Activated CD4-positive, alpha-beta T cell treated with anti-CD3 and anti-CD28 coated beads, Interleukin-2, amount 50 U/mL, for 1 hour (primary cell): ENCODE measurements at places on chromosomes 7 and 10.

DNA sequence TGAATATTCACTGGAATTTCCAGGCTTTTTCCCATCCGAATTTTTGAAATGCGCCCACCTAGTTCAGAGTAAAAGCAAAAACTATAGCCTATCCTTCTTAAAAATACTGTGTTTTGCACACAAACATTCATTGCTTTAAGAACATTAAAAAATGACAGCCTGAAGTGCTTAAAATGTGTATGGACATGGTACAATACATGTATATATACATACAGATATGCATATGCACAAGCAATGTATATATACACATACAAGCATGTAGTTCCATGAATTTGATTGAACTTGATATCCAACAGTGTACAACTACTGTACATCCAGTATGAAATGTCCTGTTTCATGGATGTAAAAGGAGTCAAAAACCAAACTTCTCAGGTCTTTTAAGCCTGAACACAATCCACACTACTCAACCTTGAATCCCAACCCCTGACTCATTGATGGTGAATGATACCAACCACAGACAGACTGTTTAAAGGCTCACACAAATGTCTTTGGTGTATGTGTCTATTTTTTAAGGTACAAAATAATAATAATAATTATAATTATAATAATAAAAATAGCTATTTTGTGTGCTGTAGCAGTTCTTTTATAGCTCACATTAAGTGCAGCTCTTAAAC, 14.8 kb downstream of the INHBA start:
- DNase-seq = no peak

DNA sequence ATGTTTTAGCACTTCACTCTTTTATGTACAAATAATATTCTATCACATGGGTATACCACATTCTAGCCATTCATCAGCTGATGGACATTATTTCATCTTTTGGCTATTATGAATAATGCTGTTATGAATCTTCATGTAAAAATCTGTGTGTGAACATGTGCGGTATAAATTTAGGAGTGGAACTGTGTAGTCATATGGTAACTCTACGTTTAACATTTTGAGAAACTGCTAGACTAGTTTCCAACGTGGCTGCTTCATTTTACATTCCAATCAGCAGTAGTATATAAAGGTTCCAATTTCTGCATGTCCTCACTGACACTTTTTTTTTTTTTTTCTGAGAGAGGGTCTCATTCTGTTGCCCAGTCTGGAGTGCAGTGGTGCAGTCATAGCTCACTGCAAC, 8.3 kb downstream of the RAMP3 start:
- no peak for DNase-seq

DNA sequence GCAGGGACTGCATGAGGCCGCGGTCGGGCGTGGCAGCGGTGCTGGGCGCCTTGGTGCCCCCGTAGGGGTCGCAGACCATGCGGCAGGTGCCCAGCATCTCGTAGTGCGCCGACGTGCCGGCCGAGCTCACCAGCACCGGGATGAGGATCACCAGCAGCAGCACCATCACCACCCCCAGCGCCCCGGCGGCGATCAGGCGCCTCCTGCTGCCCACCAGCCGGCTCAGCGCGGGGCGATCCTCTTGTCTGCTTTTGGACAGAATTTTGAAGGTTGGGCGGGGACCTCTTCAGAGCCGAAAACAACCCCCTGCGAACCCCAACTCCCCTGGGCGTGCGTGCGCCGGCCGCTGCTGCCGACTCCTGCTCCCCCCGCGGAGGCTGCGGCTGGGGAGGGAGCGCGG, 779 bp downstream of the C1QL3 start:
- DNase-seq = peak; percentile 1

DNA sequence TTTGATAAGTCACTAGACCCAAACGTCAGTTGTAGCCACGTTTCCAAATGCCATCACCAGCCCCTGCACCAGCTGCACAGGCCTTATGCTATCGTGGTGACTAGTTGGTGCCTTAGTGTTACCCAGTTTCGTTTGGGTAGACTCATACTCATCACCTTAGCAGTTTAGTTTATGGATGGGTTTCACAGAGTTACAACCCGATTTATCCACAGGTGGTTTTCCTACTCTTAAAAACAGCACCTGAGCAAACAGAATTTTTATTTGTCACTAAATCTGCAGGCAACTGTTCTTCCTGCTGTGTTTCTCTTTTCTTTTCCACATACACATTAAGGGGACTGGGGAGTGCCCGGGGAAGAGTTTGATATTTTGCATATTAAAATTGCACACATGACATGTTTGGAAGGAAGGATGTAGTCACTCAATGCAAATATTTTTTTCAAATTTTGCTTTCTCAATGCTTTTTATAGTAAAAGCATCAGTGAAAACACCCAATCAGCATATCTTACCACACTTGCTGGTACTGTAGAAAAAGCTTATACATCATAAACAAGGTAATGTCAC, 41.6 kb downstream of the PDSS1 start:
- no peak for DNase-seq

GRCh38 chr10:112526139-112526538, 79.1 kb downstream of the VTI1A start:
- no peak for DNase-seq

DNA sequence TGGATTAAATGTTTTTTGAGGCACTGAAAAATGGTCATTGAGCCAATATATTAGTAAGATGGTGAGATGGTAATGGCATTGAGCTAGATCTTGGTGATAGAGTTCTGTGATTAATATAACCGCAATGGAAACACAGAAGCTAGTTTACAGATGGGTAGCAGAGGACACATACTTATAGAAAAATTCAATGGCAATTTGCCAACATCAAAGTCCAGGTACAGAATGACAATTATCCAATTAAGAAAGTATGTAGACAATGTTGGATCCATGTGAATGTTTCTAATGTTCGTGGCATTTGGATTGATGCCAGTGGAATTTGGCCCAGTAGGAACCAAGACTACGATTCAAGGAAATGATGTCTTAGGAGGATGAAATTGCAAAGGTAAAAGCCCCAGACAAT, 187.8 kb downstream of the GNAT3 start:
- no peak for DNase-seq

- DNase-seq = no peak
Observed at GRCh38 chr7:70060298-70061068, 462.2 kb downstream of the AUTS2 start.

DNA sequence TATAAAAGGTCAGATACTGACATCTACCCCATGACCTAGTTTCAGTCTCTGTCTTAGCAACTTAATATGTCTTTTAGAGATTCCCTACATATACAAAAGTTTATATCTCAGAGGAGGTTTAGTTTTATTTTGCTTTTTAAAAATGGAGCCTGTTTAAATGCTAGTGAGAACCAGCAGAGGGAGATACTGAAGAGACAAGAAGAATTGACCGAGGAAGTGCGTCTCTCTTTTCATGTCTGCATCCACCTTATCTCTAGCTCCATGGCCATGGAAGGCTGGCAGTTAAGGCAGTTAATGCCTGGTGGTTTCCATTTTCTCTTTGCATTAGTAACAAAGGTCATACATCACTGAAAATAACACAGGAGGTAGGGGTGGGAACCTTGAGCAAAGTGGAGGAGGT, 10.7 kb downstream of the SUV39H2 start:
- DNase-seq = no peak
